ENCODE measurements at places on chromosomes 6 and 20.

GRCh38 chr20:57161478-57162361, 104.7 kb downstream of the BMP7 start:
- DNase-seq, result no peak

DNA sequence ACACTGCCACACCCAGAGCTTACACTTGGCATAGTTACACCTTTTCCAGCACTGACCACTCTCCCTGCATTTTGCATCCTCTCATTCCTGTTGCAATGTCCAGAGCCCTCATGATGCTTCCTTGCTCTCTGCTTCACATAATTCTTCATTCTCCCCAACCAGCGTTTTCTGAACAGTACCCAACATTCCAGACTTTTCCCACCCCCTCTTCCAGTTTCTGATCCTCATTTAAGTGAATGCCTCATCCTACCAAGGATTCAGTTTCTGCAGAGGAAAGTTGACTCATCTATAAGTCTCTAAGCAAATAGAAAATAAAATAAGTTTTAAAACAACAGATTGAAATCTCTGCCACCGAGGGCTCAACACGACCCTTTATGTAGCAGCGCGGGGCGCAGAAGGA, 321.3 kb upstream of the TCF21 start:
- no peak for DNase-seq

- no peak for DNase-seq
Observed at GRCh38 chr20:37755665-37756064, 61.8 kb downstream of the CTNNBL1 start.

DNA sequence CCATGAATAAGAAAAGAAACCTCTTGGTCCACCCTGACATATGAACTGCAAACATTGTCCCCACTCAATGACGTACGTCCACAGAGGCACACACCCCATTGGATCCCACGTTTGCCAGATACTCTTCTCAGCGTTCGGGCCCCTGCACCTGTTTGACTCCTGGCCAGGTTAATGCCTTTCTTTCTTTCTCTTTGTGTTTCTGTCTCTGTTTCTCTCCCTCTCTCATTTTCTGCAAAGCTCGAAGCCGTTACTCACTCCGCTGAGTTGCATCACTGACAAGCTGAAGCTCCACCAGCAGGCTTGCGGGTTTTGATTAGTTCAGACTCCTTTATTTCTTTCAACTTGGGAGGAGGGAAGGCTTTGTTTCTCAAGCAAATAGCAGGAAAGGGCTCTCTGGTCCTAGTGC, 135.5 kb upstream of the SUPT3H start:
- DNase-seq, result no peak

- DNase-seq, result no peak
Observed at GRCh38 chr20:1805816-1806215, 89.4 kb upstream of the SIRPA start.

DNA sequence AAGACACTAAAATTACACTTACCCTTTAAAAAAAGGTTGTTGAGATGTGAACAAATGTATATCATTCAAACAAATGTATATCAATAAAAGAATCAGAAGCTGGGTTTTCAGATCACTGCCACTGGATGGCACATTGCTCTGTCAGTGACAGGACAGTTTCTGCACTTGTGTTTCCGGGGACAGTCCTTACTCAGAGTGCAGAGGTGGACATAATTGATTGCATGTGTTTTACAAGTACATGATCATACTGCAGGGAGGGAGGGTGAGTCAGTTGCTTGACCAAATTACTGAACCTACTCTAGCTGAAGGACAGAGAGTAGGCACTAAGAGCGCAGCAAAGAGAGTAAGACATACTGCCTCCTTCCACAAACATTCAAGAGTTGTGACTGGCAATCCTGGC, 302.3 kb downstream of the TENT5A start:
- no peak for DNase-seq

- DNase-seq, result no peak
Observed at GRCh38 chr6:43740961-43741764, 28.8 kb upstream of the VEGFA start.

DNA sequence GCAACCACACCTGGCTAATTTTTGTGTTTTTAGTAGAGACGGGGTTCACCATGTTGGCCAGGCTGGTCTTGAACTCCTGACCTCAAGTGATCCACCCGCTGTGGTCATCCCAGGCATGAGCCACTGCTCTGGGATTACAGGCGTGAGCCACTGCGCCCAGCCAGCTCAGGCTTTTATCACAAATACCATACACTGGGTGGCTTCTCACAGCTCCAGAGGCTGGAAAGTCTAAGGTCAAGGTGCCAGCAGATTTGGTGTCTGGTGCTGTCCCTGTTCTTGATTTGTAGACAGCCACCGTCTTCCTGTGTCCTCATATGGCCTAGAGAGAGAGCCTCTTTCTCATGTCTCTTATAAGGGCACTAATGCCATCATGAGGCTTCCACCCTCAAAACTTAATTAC, 25.9 kb downstream of the SHLD1 start:
- DNase-seq, result no peak

- DNase-seq, result no peak
Observed at GRCh38 chr6:7656355-7656754, 66.4 kb downstream of the SNRNP48 start.

GRCh38 chr6:148164645-148165044, 178.0 kb upstream of the SASH1 start:
- no peak for DNase-seq

DNA sequence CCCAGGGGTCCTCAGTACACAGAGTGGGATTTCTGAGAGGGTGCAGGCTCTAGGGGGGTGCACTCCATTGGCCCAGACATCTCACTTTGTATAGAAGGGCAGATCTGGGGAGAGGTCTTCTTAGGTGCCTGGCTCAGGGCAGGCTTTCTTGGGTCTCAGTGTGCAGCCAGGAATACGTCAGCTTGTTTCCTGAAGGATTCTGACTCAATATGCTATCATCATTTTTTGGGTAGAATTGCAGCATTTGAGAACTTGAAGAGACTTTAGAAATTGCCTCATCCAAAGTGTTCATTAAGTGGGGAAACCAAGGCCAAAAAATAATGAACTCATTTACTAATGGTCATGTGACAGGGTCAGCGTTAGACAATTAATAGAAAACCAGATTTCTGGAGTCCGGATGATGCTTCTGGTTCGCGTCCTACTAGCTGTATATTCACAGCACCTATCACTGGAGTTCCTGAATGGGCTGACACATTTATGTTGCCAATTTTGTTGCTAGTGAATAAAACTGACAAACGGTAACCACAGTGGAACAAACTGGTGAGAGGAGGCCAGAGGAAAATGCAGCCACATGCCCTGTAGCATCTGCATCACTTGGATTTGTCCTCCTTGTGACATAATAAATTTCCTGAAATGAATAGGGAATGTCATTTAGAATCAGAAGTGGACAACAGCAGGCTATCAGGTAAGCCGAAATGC, 238.9 kb downstream of the TBC1D7 start:
- no peak for DNase-seq

DNA sequence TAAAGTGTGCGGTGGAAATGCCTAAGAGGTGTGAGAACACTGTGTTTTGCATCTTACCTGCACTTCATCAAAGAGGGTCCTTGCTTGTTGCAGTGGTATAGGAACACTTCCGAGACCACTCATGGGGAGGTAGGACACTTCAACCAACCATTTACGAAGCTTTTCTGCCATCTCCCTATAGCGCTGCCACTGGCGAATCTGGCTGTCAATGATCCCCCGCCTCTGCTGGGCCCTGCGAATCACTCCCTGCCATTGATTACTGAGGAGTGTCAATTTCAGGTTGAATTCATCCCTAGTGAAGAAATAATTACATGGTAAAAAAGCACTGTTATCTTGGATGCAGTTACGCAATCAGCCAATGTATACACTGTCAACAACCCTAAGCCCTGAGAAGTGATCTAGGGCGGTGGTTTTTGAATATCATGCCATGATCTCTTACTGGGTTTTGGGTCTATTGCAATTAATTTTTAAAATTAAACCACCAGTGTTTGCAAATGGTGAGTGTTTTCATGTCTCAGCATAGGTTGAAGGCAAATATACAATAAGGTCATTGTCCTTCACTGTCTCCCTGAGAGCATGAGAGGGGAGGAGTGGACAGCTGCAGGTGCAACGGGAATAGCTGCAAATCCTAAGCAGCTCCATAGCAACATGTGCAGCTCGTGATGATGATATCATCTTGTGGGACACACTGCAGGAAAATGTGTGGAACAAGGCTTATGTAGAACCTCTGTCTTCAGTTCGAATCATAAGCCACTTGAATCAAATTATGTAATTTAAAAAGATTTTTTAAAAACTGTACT, 400.6 kb downstream of the ESR1 start:
- DNase-seq, result no peak

GRCh38 chr6:75609639-75610590, 8.2 kb downstream of the SENP6 start:
- DNase-seq, result no peak

GRCh38 chr6:132872923-132873322, 58.6 kb downstream of the RPS12 start:
- DNase-seq, result no peak

Data from CD4-positive, alpha-beta T cell treated with Interleukin-10 for 1 hour (primary cell).